ENCODE measurements at places on chromosomes 3 and 15. TPM values are rescaled to one million over a fixed set of nuclear protein-coding genes. Genes with fewer than 3 reads are reported as not detected.

Gene EDEM1
- total RNA-seq, result 18.2 TPM

Gene RASL12
- total RNA-seq, result 0.13 TPM

Gene GOLGA6B
- 0.06 TPM for total RNA-seq

Gene AGBL1
- not detected for total RNA-seq

Gene PLEKHO2
- total RNA-seq, result 6.9 TPM

Gene SLC22A14
- total RNA-seq, result 0.05 TPM

Gene ATP13A5
- not detected for total RNA-seq

Gene ARNT2
- 16.5 TPM for total RNA-seq

Gene C3orf22
- not detected for total RNA-seq

Gene TMC3
- total RNA-seq, result not detected

Gene TLR9
- total RNA-seq, result 0.02 TPM

Gene GPR149
- not detected for total RNA-seq

Gene RAB7A
- total RNA-seq, result 168 TPM

Gene GABRB3
- total RNA-seq, result 74.5 TPM

Gene AQP9
- total RNA-seq, result 0.07 TPM

Gene ITPKA
- 8.8 TPM for total RNA-seq

Gene THBS1
- total RNA-seq, result 50.8 TPM

Gene ZPLD1
- total RNA-seq, result not detected

Gene DNAJC19
- 23.6 TPM for total RNA-seq

Gene SLC2A2
- total RNA-seq, result not detected

Gene MYLK
- total RNA-seq, result 13.2 TPM

Gene TGM5
- total RNA-seq, result not detected

Gene GOLGA8S
- 0.08 TPM for total RNA-seq

Gene ARPP21
- total RNA-seq, result 0.08 TPM

Gene FAM174B
- total RNA-seq, result 7.0 TPM

Gene GOLGA6D
- not detected for total RNA-seq

Gene INAFM2
- total RNA-seq, result 7.0 TPM

Gene LYZL4
- total RNA-seq, result not detected
